Mesangial cell (primary cell): ENCODE measurements at places on chromosomes 6 and 20. TPM values are rescaled to one million over a fixed set of nuclear protein-coding genes. Genes with fewer than 3 reads are reported as not detected.

CD109 gene
- 14.7 and 20.8 TPM in 2 replicates for total RNA-seq

BHLHE23 gene
- total RNA-seq, result not detected in 2 replicates

CTAGE9 gene
- not detected in 2 replicates for total RNA-seq

PTK6 gene
- total RNA-seq, result not detected in 2 replicates

GPR63 gene
- 1.5 and 2.0 TPM in 2 replicates for total RNA-seq

STMND1 gene
- not detected in 2 replicates for total RNA-seq

GGTLC1 gene
- not detected in 2 replicates for total RNA-seq

ADAT2 gene
- total RNA-seq, result 2.9 and 4.4 TPM in 2 replicates

RXRB gene
- 17.8 and 24.0 TPM in 2 replicates for total RNA-seq

GPR6 gene
- total RNA-seq, result not detected in 2 replicates

MCHR2 gene
- not detected in 2 replicates for total RNA-seq

HRH3 gene
- not detected in 2 replicates for total RNA-seq

COL9A3 gene
- 0.49 and 7.9 TPM in 2 replicates for total RNA-seq

GZF1 gene
- total RNA-seq, result 6.0 and 23.6 TPM in 2 replicates

LHFPL5 gene
- total RNA-seq, result 0.13 TPM in 1 of 2 replicates, not detected in the other

CEP250 gene
- total RNA-seq, result 26.7 and 31.4 TPM in 2 replicates

CCDC28A gene
- total RNA-seq, result 7.5 and 11.5 TPM in 2 replicates

GTSF1L gene
- not detected in 2 replicates for total RNA-seq

STAU1 gene
- 55.6 and 61.9 TPM in 2 replicates for total RNA-seq

ZSCAN23 gene
- 0.65 and 7.4 TPM in 2 replicates for total RNA-seq

PPP1R14C gene
- 11.9 and 12.4 TPM in 2 replicates for total RNA-seq

COL9A1 gene
- not detected in 2 replicates for total RNA-seq

MMP24 gene
- 14.5 and 63.9 TPM in 2 replicates for total RNA-seq

SLC13A3 gene
- total RNA-seq, result 2.4 and 4.1 TPM in 2 replicates

CST2 gene
- total RNA-seq, result 1.5 and 17.5 TPM in 2 replicates

TRAPPC3L gene
- not detected in 2 replicates for total RNA-seq
